ENCODE measurements at places on chromosomes 3 and 15. TPM values are rescaled to one million over a fixed set of nuclear protein-coding genes. Genes with fewer than 3 reads are reported as not detected.

DNA sequence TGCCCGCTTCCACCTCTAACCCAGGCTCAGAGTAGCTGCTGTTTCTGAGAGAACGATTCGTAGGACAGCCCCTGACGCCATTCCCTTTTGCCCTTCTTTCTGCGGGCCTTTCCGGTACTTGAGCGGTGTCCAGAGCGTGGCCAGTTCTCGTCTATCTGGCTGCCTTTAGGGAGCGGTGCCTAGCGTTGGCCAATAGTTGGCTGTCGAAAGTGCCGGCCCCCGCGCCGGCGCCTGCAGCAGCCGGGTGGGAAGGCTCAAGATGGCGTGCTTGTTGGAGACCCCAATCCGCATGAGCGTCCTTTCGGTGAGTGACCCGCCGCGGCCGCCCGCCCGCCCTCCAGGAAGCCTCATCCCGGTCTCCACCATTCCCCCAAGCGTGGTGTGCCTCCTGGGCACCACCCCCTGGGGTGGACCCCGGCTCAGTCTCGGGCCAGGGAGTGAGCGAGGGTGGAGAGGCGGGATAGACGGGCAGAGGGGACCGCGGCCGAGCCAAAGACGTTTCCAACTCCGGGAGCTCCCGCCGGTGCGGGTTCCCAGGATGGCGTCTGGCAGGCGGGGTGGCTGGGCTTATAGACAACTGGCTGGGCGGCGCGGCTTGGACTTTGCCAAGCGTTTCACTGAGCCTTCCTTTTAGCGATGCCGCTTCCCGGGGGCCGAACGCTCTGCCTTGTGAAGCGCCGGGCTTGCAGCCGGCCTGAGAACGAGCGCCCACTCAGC is at the start of gene ARMC8:
Gene ARMC8, plus strand, starts transcription at position 6 of the 717 bp plus-strand sequence. Its CDS starts 254 bp downstream, at position 260.
- peak; percentile 63 for DNase-seq

DNA sequence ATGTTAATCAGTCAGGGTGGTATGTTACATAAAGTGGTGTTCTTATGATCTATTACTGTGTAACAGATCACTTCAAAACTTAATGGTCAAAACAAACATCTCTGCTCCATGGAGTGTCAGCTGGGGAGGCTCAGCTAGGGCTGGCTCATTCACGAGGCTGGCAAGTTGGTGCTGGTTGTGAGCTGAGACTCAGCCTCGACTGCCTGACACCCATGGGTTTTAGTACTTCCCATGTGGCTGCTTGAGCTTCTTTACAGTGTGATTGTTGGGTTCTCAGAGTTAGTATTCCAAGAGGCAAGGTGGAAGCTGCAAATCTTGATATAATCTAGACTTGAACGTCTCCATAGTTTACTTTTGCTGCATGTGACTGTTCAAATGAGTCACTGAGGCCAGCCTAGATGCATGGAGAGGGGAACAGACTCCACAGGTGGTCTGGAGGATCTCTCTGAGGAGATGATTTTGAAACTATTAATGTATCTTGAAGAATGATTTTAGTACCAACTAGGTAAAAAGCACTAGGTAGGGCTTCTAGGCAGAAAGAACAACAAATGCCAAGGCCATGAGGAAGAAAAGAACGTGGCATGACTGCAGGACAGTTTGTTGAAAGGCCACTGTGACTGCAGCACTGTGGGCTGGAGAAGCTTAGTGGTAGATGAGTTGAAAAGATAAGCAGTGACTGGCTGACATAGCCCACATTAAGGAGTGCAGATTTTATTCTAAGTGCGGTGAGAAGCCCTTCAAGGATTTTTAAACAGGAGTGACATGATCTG is 281.1 kb upstream of the PROK2 start:
- DNase-seq: no peak

DNA sequence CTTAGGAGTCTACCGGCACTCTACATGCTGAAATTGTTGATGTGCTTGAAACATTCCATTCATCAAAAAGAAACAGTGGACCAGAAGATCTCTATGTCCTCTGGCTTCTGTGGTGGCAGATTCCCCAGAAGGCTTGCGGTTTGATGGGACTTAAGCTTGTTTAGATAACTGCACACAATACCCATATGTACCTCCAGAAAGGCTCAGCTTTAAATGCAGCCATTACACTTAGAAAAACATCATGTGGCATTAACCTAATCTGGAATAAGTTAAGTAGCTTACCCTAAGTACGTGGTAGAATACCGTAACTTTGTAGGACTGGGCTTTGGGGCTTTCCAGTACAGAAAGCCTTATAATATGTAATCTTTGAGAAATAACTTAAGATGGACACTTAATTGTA is 187.3 kb downstream of the RBMS3 start:
- no peak for DNase-seq

DNA sequence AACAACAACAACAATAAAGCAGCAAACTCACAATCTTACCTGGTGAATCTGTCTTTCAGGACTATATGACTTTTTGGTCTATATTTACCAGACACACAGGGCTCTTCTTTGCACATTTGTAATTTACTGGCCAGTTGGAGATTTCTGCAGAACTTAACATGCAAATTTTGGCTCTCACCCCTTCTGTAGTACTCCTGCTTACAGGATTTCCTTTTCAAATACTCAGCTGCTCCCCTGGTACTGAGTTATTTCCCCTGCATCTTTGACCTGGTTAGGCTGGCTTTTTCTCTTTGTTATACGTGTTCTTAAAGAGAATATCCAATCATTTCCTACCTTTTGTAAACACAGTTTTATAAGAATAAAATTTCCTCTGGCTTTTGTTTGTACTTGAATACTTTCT is 228.0 kb downstream of the MBNL1 start:
- no peak for DNase-seq

DNA sequence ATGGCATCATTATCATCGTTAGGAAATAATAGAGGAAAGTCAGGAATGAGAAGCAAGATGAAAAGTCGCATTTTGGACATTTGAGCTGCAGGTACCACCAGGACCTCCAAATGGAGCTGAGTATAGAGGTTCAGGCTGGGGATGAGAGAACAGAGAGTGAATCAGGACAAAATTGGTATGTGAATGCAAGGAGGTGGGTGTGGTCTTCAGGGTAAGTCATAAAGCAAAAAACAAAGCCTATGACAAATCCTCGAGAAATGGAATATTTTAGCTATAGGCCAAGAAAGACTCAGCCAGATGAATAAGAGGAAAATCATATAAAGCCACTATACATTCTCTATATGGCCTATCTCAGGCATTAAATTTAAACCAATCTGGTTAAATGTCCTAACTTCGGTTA is 841.3 kb downstream of the ROBO1 start:
- DNase-seq: no peak

DNA sequence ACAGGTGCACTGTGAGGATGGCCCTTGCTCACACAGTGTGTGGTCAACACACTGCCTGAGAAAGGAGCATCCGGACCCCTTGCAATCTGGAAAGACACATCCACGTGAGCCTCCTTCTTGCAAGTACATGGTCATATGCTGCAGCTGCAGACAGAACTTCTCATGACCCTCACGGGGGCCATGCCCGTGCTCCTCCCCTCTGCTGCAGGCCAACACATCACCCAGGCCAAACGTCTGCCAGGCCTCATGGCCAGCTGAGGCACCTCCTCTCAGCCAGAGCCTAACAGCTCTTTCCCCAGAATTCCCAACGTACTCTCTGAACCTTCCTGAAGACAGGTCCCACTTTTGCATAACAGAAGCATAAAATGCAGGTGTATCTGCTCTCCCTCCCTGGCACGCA is 25.3 kb downstream of the SLC41A3 start:
- no peak for DNase-seq

GRCh38 chr15:93152360-93152759 is 63.3 kb upstream of the RGMA start:
- no peak for DNase-seq

Gene ALCAM
- total RNA-seq: 3.7 TPM

Gene FAM131A
- total RNA-seq: 30.2 TPM

Gene TMEM89
- total RNA-seq: not detected
